Midbrain (tissue), 1 donor: ENCODE measurements at places on chromosomes 3 and 15.

DNA sequence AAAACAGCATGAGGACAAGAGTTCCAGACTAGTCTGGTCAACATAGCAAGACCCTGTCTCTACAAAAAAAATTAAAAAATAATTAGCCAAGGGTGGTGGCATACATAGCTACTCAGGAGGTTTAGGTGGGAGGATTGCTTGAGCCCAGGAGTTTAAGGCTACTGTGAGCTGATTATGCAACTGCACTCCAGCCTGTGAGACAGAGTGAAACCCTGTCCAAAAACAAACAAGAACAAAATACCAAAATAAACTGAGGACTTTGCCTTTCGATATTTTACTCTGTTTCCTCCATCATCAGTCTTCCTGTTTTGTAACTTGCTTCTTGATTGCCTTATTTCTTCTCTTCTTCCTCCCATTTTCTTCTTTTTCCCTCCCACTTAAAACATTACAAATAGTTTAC is 504.4 kb downstream of the ROBO1 start:
- DNase-seq: no peak

DNA sequence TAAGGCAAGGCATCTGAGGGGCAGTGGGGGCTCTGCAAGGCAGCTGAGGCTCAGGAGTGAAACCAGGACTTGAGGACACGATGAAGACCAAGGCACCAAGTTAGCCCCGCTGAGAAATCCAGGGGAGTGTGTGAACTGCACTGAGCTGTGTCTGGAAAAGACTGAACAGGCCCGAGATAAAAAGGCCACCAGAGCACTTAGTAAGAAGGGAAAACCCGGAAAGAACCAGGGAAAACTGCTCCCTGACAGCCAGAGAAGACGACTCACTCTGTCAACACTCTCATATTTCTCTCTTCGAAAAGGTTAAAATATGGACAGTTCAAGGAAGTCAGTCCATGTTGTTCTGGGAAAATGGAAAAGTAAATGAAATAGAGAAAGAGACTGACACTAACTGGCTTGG is 109.0 kb downstream of the SEC22A start:
- DNase-seq: no peak

DNA sequence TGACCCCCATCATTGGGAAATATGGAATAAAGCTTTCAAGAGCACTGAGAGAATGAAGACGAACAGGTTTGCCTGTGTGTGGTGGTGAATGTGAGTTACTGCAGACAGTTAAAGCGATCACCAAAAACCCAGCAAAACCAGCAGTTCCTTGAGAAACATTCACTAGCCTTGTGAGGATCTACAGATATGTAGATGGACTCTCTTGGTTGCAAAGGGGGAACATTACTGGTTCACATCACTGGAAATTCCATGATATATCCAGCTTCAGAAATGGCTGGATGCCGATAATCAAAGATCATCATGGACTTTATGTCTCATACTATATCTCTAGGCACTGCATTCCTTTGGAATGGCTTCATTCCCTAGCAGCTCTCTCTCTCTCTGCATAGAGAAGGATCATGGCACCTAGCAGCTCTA is 10.2 kb upstream of the HERC1 start:
- no peak for DNase-seq

DNA sequence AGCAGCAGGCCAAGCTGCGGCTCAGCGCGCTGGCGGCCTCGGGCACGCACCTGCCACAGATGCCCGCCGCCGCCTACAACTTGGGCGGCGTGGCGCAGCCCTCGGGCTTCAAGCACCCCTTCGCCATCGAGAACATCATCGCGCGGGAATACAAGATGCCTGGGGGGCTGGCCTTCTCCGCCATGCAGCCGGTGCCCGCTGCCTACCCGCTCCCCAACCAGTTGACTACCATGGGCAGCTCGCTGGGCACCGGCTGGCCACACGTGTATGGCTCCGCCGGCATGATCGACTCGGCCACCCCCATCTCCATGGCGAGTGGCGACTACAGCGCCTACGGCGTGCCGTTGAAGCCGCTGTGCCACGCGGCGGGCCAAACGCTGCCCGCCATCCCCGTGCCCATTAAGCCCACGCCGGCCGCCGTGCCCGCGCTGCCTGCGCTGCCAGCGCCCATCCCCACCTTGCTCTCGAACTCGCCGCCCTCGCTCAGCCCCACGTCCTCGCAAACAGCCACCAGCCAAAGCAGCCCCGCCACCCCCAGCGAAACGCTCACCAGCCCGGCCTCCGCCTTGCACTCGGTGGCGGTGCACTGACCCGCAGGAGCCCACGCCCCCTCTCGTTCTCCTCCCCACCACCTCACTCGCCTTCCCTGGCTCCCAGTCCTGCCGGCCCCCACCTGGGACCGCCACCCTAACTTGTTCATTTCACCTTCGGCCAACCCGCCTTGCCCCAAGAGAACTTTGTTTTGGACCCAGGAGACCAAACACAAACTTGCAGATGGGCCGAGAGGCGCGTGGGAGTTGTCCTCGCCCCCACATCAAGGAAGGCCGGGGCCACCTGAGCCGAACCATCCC is 1.5 kb downstream of the FOXB1 start:
- DNase-seq: no peak

DNA sequence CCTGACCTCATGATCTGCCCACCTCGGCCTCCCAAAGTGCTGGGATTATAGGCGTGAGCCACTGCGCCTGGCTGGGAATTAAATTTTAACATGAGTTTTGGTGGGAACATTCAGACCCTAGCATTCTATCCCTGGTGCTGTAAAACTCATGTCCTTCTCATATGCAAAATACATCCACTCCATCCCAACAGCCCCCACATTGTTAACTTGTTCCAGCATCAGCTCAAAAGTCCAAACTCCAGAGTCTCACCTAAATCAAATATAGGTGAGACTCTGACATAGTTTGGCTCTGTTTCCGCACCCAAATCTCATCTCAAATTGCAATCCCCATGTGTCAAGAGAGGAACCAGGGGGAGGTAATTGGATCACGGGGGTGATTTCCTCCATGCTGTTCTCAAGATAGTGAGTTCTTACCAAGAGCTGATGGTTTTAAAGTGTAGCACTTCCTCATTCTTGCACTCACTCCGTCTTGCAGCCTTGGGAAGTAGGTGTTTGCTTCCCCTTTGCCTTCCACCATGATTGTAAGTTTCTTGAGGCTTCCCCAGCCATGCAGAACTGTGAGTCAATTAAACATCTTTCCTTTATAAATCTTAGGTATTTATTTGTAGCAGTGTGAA is 96.2 kb upstream of the PLCL2 start:
- DNase-seq: no peak

GRCh38 chr15:41982133-41982930 is 10.0 kb upstream of the EHD4 start:
- no peak for DNase-seq

- DNase-seq: no peak
These were observed 118.0 kb downstream of the CHSY1 start for GRCh38 chr15:101133751-101134261.

GRCh38 chr3:183875411-183875810 is 9.3 kb downstream of the PARL start:
- DNase-seq: no peak

DNA sequence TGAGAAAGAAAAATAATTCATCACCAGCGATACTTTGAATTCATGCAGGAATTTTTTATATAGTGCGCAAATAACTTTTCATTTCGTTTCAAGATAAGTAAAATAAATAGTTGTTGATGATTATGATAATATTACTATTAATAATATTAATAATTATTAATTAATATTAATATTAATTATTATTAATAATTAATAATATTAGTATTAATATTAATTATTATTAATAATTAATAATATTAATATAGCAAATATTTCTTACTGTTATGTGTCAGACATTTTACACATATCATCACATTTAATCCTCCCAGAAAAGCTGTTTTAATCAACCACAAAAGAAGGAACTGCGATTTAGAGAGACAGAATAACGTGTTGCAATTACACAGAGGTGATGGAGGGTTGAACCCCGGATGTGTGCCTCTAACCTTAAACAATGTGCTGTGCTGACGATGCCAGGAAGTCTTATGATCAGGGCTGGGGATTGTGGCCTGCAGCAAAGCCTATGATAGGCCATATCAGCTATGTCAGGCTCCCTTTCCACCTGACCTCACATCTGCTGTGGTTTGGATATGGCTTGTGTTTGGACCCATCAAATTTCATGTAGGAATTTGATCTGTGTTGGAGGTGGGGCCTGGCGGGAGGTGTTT is 263.5 kb upstream of the NR2F2 start:
- no peak for DNase-seq

DNA sequence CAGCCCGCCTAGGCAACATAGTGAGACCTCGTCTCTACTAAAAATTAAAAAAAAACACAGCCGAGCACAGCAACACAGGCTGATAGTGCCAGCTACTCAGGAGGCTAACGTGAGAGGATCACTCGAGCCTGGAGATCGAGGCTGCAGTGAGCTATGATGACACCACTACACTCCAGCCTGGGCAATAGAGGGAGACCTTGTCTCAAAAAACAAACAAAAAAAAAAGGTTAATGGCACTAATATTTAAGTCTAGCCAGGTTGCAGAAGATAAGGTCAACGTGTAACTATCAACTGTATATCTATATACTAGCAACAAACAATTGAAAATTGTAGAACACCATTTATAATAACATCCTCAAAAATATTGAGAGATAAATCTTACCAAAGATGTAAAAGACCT is 75.1 kb downstream of the MYO9A start:
- DNase-seq: no peak

DNA sequence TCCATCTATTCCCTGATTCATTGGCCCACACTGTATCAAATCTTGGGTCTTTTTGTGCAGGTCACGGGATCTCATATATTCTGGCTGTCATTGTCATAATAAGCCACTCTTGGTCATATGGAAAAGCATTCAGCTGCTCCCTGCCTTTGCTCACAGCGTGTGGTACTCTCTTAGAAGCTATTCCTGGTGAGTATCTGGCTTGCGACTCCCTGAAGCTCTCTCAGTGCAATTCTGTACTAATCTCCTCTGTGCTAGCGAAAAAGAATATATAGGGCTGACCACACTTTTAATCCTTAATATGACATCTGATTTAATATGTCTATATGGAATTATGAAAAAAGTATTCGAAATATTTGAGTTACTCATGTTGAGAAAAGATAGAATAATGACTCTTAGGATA is 440.8 kb upstream of the GBE1 start:
- no peak for DNase-seq

DNA sequence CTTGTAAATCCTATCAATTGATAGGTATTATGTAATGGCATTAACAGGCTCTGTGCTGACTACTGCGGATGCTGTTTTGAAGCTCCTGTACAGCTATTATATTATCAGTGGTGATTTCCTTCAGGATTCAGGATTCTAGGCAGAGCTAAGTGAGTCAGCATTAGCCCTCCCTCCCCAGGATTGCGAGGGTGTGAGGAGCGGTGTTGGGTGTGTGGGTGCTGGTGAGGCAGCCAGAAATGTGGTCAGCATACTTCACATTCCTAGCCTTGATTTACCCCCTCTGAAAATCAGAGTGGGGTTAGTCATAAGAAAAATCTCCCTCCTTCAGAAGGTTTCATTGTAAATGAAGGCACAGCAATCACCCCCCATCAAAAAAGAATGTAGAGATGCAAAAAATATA is 72.5 kb downstream of the SNTN start:
- no peak for DNase-seq

- DNase-seq: no peak
These were observed 52.5 kb downstream of the PIAS1 start for GRCh38 chr15:68106656-68107055.

DNA sequence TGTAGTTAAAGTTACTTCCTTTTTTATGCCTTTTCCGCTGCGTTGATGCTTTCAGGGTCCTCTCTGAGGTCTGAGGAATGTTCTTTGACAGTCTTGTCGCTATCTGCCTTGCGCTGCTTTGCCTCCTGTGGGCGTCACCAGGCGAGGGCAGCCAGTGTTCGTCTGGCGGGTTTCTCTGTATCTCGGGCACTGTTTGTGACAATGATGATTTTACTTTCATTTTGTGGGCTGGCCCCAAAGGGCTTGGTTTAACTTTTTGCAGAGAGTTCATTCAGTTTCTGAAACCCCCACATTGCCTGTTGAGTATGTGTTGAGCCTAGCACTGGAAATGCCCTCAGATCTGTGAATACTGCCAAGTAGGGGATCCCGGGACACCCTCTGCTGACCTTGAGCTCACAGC is 24.6 kb upstream of the SACM1L start:
- DNase-seq: no peak

- DNase-seq: no peak
These were observed 1.2 kb downstream of the SS18L2 start for GRCh38 chr3:42591811-42592210.

GRCh38 chr15:41018534-41018933 is 65.3 kb downstream of the CHAC1 start:
- peak; percentile 40 for DNase-seq

GRCh38 chr3:108554913-108555571 is 34.2 kb downstream of the CIP2A start:
- no peak for DNase-seq

- no peak for DNase-seq
These were observed 31.4 kb downstream of the AP4E1 start for GRCh38 chr15:50939911-50940310.

DNA sequence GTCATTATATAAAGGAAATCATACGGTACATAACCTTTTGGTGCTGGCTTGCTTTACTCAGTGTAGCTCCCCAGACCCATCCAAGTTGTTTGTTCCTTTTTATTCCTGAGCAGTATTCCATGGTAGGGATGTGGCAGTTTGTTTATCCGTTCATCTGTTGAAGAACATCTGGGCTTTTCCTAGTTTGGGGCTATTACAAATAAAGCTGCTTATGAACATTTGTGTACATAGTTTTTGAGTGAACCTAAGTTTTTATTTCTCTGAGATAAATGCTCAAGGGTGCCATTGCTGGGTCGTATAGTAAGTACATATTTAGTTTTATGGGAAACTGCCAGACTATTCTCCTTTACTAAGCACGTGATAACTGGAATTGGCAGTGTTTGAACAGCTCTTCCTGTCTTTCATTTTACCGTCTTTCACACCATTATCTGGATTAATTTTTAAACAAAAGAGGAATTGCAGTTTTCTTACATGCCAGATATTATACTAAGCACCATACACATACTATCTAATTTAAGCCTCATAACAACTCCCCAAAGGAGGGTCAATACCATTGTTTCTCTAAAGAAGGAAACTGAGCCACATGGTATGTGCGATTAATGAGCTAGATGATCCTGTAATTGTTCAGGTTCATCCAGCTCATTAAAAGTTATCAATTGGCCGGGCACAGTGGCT is 85.6 kb downstream of the PTPRG start:
- DNase-seq: no peak

DNA sequence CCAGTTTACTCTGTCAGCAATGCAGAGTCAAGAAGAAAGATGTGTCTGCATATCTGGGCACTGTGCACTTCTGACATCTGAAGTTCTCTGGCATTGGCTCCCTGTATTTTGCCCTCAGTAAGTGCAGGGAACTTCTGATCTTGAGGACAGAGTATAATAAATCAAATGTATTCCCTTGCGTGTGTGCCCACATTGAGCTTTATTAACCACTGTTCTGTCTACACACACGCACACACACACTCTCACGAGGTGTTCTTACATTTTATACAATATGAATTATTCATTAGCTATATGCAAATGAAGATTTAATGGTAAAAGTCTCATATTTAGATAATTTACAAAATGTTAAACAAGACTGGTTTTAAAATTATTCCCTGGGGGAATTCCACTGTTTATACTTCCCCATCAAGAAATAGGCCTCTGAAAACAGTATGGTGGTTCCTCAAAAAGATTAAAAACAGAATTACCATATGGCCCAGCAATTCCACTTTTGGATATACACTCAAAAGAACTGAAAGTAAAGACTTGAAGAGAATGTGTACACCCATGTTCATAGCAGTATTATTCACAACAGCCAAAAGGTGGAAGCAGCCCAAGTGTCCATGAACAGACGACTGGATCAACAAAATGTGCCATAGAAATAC is 24.6 kb upstream of the ANPEP start:
- no peak for DNase-seq

GRCh38 chr3:27423463-27423862 is 54.3 kb upstream of the NEK10 start:
- DNase-seq: no peak
